ENCODE measurements at places on chromosomes 4 and X. TPM values are rescaled to one million over a fixed set of nuclear protein-coding genes. Genes with fewer than 3 reads are reported as not detected.
A peak's percentile ranks its signal among the peaks of the same experiment; 100 is the strongest.

DNA sequence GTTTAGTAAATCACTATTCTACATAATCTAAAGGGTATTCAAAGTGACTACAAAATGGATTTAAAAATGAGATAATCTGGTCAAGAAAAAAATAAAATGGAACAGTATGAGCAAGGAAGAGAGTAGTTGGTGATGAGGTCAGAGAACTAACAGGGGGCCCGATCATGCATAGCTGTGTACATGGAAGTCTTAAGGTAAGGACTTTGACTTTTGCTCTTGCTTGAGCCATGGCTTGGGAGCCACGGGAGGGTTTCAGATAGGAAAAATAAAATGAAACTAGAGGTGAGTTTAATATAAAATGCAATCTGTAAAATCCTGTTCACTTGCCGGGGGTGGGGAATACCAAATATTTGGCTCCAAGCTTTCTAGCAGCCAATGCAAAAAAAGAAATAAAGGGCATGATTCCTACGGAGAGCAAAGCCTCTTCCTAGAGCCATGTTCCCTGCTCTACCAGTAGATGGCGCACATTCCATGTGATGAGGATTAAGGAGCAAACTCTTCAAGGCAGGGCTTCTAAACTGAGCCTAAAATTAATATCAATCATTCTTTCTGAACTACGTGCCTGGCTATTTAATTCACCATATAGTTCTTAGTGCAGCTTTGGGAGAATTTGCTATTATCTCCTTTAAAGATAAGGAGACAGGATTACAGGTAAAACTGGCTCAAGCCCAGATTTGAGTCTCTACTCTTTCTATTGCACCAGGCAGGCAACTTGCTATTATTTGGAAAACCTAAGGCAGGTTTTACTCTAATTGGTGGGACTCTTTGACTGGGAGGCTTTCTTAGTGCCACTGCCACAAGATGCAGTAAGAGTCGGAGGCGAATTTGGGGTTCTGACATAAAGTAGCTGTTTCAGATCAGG, 6.8 kb upstream of the CLCN5 start:
- DNase-seq = peak; percentile 75

- DNase-seq = no peak
Observed at GRCh38 chr4:102500352-102500695, 835 bp upstream of the NFKB1 start.

- no peak for DNase-seq
Observed at GRCh38 chrX:153830640-153831428, 490 bp upstream of the PDZD4 start.

Gene MAGEA9B
- not detected for total RNA-seq

- DNase-seq = peak; percentile 20
Observed at GRCh38 chr4:83536362-83537272, 709 bp downstream of the GPAT3 start.

DNA sequence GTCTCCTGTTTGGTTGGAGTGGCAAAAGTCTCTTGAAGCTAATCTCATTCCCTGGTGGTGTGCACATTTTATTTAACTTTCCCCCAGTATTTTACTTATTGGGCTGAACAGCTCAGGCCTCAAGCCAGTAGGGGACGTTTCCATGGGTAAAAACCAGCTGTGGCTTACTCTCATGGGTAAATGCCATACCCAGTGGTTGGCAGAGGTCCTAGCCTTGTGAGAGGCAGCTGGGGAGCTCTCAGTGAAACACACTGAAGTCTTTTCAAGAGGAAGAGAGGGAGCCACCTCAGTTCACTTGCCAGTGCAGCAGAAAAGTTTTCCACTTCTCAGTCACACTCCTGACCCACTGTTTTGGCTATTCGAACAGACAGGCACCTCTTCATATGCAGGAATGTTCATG, 1964.2 kb downstream of the ARAP2 start:
- no peak for DNase-seq

- no peak for DNase-seq
Observed at GRCh38 chr4:151895671-151896070, 134.9 kb upstream of the GATB start.

Gene SLC26A1
- 0.27 TPM for total RNA-seq

GRCh38 chrX:41334363-41335197, 618 bp downstream of the DDX3X start:
- DNase-seq = peak; percentile 83

Gene HPGD
- total RNA-seq = 2.7 TPM

DNA sequence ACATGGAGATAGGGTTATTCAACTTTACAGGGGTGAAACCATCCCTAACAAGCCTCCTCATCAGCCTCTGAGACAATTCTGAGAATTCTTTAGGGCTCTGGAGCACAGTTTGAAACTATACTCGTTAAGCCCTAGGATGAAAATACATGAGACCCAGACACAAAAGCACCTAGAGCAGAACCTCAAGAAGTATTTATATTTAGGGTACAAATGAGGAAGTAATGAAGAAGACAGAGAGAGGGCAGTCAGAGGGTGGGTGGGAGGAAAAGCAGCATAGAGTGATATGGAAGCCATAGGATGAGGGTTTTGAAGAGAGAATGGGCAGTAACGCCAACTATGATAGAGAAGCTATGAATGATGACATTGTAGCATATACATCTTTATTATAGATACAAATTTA, 250.3 kb downstream of the DCLK2 start:
- DNase-seq = no peak

GRCh38 chr4:165994701-165995100, 121.7 kb downstream of the TLL1 start:
- DNase-seq = peak; percentile 4

- DNase-seq = peak; percentile 93
Observed at GRCh38 chr4:98290511-98290910, 29.3 kb downstream of the RAP1GDS1 start.

Gene FAM149A
- 10.8 TPM for total RNA-seq

Gene CLDN22
- under 0.01 TPM for total RNA-seq

DNA sequence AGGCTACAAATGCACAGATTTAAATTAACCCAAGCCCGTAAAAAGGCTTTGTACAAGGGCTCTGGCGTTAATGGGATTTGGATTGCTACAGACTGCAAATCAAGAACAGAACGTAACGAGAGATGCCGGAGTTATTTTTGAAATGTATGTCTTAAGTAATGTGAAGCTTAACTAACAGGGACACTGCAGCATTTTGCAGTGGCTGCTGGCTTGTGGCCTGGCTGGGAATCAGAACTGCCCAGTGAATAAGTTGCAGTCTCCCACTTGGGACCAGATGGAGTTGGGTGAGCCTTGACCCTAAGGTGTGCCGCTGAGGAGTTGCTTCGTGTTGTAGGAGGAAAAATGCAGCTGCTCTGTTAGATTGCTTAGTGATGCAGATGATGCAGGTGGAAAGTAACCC, 318.4 kb downstream of the DHX15 start:
- no peak for DNase-seq
